ENCODE measurements at places on chromosomes 5 and 9. TPM values are rescaled to one million over a fixed set of nuclear protein-coding genes. Genes with fewer than 3 reads are reported as not detected.

Gene GHR
- total RNA-seq = not detected

Gene COL5A1
- total RNA-seq = 0.07 TPM

Gene DMGDH
- total RNA-seq = 1.0 TPM

Gene OR1J2
- total RNA-seq = not detected

Gene CMYA5
- total RNA-seq = 0.30 TPM

Gene ZNF300
- 0.61 TPM for total RNA-seq

Gene ARID3C
- total RNA-seq = 0.14 TPM

Data from T-helper 2 cell treated with Interferon-gamma antibody and Interleukin-4, amounts not matched to agents 100 ng/mL and 5 ng/mL, for 36 hours (primary cell).